Amygdala (tissue), 56 donors: ENCODE measurements at places on chromosomes 13 and 19.

GRCh38 chr19:42287017-42287826 is 14.7 kb upstream of the PRR19 start:
- no peak for DNase-seq

DNA sequence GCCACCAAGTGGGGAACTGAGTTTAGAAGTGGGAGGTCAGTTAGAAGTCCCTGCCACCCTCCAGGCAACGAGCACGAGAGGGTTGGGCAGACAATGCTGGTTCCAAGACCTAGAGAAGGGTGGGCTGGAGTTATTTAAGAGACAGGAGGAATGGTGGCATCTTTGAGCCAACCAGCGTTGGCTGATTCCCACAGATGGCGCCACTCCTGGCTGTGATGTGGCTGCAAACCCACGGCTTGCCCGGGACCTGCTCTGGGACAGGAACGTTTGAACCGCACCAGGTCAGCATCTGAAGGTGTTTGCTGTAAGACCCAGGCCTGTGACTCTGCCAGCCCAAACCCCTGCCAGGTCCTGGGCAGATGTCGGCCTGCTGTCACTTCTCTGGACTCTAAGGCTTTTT is 42.8 kb downstream of the BICRA start:
- DNase-seq, result no peak

GRCh38 chr13:71378961-71379905 is 487.8 kb downstream of the DACH1 start:
- no peak for DNase-seq

DNA sequence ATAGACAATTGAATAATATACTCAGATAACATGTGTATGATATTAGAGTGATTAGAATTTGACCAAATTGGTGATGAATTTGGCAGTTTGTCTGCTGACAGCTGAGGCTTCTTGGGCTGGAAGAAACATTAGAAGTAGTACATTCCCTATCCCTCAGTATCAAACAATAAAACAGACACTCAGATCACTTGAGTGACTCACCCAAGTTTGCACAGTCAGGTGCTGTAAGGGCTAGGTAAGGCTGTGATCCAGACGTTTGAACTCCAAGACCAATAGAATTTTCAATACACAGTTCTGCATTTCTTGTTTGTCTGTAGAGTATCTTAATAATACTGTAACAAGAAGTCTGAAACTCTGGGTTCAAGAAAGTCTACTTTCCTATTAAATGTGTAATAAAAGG is 223.5 kb downstream of the POSTN start:
- DNase-seq, result no peak

DNA sequence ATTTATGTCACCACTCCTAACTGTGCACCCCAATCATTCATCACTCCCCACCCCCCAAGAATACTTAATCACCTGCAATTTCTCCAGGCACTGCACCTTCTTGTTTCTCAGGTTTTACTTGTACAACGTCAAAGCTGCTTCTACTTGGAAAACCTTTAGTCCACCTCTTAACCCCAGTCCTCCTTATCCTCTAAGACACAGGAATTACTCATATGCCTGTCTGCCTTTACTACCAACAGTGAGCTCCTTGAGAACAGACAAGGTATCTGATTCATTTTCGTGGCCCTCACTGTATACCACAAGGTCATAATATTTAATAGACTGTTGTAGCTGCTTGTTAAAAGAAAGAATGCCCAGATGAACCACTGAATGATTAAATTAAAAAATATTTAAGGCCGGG is 21.0 kb upstream of the NDFIP2 start:
- DNase-seq, result no peak

- DNase-seq, result no peak
These were observed 10.6 kb upstream of the PNMA8A start for GRCh38 chr19:46481947-46482346.
